ENCODE measurements at places on chromosomes 6 and 20. TPM values are rescaled to one million over a fixed set of nuclear protein-coding genes. Genes with fewer than 3 reads are reported as not detected.

- H3K27ac ChIP-seq: peak overlapping the region; percentile 81
- peaks cover 44% of the 10 kb centered on the region for H3K4me1 ChIP-seq
- H3K36me3 ChIP-seq: no peaks in the 10 kb centered on the region
- no peak overlapping the region for H3K4me3 ChIP-seq
- no peak for DNase-seq
These were observed 95.4 kb upstream of the CEP85L start for GRCh38 chr6:118746825-118747174.

The TTLL9 gene
- not detected for total RNA-seq

The AMD1 gene
- total RNA-seq: 45.3 TPM

DNA sequence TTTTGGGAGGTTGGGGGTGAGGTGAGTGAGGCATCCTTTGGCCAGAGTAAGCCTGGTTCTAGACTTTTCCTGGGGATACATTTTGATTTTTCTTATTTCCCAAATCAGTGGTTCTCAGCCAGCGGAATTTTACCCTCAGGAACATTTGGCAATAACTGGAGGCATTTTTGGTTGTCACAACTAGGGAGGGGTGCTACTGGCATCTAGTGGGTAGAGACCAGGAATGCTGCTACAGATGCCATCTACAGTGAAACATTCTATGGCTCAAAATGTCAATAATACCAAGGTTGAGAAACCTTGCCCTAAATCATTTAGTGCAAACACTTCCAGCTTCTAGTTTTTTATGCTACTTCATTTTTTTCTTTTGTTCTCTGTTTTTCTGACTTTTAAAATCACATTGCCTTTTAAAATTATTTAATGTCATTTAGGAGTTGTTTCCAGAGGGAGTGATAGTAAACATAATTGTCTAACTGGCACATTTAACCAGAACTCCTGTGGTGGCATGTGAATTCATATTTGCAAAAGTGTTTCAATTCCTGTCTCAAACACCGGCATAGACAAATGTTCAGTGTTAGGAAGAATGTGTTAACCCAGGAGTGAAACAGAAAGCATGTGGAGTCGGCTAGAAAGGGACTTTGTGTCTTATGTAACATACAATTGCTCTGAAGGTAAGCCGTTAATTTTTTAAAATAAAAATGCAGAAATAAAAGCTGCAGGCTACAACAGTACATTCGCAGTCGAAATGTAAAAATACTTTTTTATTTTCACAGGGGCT lies 59.0 kb downstream of the QRSL1 start:
- no peak overlapping the region for H3K4me3 ChIP-seq
- H3K27me3 ChIP-seq: no peaks in the 10 kb centered on the region
- no peak for DNase-seq
- H3K36me3 ChIP-seq: no peaks in the 10 kb centered on the region
- H3K27ac ChIP-seq: no peak overlapping the region

The CAGE1 gene
- not detected for total RNA-seq

The HDAC2 gene
- 53.3 TPM for total RNA-seq

- H3K36me3 ChIP-seq: no peaks in the 10 kb centered on the region
- no peak overlapping the region for H3K4me3 ChIP-seq
- H3K4me1 ChIP-seq: no peaks in the 10 kb centered on the region
These were observed 289.9 kb downstream of the CD109 start for GRCh38 chr6:73985891-73986290.

DNA sequence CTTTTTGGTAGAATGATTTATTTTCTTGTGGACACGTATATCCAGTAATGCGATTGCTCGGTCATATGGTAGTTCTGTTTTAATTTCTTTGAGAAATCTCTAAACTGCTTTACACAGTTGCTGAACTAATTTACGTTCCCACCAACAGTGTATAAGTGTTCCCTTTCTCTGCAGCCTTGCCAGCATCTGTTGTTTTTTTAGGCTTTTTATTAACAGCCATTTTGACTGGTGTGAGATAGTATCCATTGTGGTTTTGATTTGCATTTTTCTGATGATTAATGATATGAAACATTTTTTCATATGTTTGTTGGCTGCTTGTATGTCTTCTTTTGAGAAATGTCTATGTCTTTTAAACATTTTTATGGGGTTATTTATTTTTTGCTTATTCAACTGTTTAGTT lies 196.7 kb downstream of the MOXD1 start:
- H3K36me3 ChIP-seq: no peaks in the 10 kb centered on the region
- no peak overlapping the region for H3K4me3 ChIP-seq
- H3K27ac ChIP-seq: no peak overlapping the region
- DNase-seq: no peak
- H3K4me1 ChIP-seq: no peaks in the 10 kb centered on the region

The VTA1 gene
- 46.9 TPM for total RNA-seq

GRCh38 chr20:33777816-33778215 lies 33.3 kb upstream of the CHMP4B start:
- H3K4me1 ChIP-seq: no peaks in the 10 kb centered on the region
- H3K4me3 ChIP-seq: no peak overlapping the region
- no peaks in the 10 kb centered on the region for H3K36me3 ChIP-seq
- no peak overlapping the region for H3K27ac ChIP-seq
- no peak for DNase-seq

The LZTS3 gene
- total RNA-seq: 7.0 TPM

GRCh38 chr6:31814677-31815024 lies 432 bp downstream of the HSPA1L start:
- H3K36me3 ChIP-seq: no peaks in the 10 kb centered on the region
- peak; percentile 95 for DNase-seq
- peaks cover 21% of the 10 kb centered on the region for H3K4me1 ChIP-seq
- H3K27ac ChIP-seq: peak overlapping the region; percentile 88
- H3K4me3 ChIP-seq: peak overlapping the region; percentile 76

- no peaks in the 10 kb centered on the region for H3K27me3 ChIP-seq
- no peak overlapping the region for H3K27ac ChIP-seq
These were observed 79.3 kb downstream of the SLC22A3 start for GRCh38 chr6:160427312-160428068.

DNA sequence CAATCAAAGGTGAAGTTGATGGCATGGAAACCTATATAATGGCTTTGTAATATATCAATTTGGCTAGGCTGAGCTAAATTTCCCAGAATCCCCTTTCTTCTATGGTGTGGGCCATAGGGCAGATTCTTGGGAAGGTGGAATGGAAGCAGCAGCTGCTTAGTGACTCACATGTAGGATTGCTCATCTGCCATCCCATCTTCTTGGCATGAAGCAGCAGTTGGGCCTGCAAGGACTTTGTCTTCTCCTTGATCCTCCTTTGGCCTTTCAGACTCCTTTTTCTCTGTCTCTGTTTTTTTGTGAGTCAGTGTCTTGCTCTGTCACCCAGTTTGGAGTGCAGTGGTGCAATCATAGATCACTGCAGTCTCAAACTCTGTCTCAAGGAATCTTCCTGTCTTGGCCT lies 52.6 kb upstream of the CEP162 start:
- H3K27ac ChIP-seq: no peak overlapping the region
- H3K4me3 ChIP-seq: no peak overlapping the region
- H3K4me1 ChIP-seq: no peaks in the 10 kb centered on the region
- H3K36me3 ChIP-seq: no peaks in the 10 kb centered on the region
- DNase-seq: no peak

DNA sequence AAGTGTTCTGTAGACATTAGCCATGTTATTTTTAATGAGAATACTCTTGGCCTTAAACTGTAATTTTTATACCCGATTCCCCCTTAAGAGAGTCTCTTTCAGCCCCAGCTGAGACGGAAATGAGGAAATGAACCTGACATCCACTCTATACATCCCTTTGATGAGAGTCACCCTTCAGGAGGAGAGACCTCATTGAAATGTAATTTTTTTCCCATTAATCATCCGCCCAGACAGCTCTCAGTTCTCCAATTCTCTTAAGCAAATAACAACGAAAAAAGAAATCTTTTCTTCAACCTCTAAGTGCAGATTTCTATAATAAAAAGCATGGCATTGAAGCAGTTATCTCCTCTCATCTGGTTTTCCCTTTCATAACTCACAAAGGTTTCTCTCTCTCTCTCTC lies 243.8 kb upstream of the PMEPA1 start:
- H3K27me3 ChIP-seq: no peaks in the 10 kb centered on the region
- H3K36me3 ChIP-seq: no peaks in the 10 kb centered on the region
- H3K27ac ChIP-seq: no peak overlapping the region

- no peak overlapping the region for H3K27ac ChIP-seq
- H3K4me1 ChIP-seq: no peaks in the 10 kb centered on the region
- no peak for DNase-seq
- H3K4me3 ChIP-seq: no peak overlapping the region
- H3K27me3 ChIP-seq: peaks cover 20% of the 10 kb centered on the region
- no peaks in the 10 kb centered on the region for H3K36me3 ChIP-seq
These were observed 12.8 kb downstream of the BHLHE23 start for GRCh38 chr20:62993856-62994494.

The LY6G6F gene
- not detected for total RNA-seq

DNA sequence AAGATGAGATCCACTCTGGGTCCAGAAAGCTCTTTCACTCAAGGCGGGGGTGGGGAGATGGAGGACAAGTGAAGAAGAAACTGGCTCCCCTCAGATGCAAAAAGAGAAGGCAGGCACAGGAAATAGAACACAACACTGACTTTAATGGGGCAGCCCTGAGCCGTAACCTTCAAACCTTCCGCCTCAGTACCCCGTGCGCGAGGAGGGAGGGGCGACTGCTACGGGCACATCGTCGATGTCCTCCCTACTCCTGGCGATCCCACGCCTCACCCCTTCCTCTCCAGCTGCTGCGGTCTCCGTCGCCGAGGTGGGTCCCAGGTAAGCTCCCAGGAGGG lies 3.9 kb downstream of the SPEF1 start:
- no peak overlapping the region for H3K27ac ChIP-seq
- DNase-seq: no peak
- H3K4me3 ChIP-seq: peak overlapping the region; percentile 62
- H3K36me3 ChIP-seq: no peaks in the 10 kb centered on the region
- peaks cover 6% of the 10 kb centered on the region for H3K4me1 ChIP-seq

DNA sequence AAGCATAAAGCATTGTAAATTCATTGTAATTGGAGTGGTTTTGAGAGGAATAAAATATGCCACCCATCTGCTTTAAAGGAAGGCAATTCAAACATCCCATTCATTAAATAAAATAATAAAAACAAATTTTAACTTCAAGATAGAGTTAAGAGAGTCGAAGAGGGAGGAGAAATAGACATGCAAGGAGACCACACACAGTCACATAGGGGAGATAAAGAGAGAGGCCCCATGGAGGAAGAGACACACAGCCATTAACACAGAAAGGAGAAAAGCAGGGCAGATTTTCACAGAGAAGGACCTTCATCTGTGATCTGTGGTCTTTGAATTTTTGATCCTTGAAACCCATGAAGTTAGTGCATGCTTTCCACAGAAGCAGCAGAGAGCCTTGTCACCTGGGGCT lies 214.3 kb upstream of the TCF21 start:
- no peak overlapping the region for H3K27ac ChIP-seq
- no peaks in the 10 kb centered on the region for H3K27me3 ChIP-seq
- no peaks in the 10 kb centered on the region for H3K36me3 ChIP-seq
- no peak for DNase-seq
- no peak overlapping the region for H3K4me3 ChIP-seq
- H3K4me1 ChIP-seq: no peaks in the 10 kb centered on the region

DNA sequence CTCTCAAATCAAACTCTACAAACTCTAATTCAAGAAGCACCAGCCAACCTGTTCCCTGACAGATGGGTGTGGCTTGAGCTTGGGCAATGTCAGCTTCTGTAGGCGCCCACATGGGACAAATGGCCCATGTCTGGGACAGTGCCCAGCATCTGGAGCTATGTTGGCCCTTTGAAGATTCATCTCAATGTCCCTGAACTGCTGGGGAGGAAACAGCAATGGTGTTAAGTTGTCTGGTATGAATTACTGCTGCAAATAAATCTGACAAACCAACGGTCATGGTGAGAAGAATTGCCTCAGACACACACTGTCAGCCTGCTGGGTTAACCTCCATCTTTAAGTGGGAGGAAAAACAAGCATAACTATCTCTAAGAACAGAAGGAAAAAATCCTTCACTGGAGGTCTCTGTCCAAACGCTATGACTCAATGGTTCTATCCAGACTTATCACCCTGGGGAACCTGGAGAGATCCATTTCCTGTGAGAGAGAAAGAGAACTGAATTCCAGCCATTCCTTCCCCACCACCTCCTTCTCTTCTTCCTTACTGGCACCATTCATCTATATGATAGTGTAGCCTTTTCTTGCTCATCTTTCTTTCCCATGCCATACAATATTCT lies 274.9 kb downstream of the CDH26 start:
- no peaks in the 10 kb centered on the region for H3K4me1 ChIP-seq
- no peak for DNase-seq
- no peaks in the 10 kb centered on the region for H3K36me3 ChIP-seq
- H3K27me3 ChIP-seq: no peaks in the 10 kb centered on the region
- no peak overlapping the region for H3K4me3 ChIP-seq

- H3K4me3 ChIP-seq: no peak overlapping the region
- H3K27ac ChIP-seq: no peak overlapping the region
- DNase-seq: no peak
- no peaks in the 10 kb centered on the region for H3K27me3 ChIP-seq
These were observed 25.6 kb downstream of the L3MBTL1 start for GRCh38 chr20:43533060-43533459.

DNA sequence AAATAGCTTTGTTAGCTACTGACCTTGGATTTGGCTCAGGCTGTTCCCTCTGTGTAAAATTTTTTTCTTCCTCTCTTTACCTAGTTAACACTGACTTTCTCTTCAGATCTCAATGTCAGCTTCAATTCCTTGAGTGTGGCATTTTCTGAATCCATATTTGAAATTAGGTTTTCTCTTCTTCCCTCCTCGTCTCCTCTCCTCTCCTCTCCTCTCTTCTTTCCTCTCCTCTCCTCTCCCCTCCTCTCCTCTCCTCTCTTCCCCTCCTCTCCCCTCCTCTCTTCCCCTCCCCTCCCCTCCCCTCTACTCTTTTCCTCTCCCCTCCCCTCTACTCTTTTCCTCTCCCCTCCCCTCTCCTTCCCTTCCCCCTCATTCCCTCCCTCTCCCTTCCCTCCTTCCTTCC lies 453.3 kb downstream of the BMP2 start:
- H3K27ac ChIP-seq: no peak overlapping the region
- H3K27me3 ChIP-seq: no peaks in the 10 kb centered on the region
- no peak overlapping the region for H3K4me3 ChIP-seq
- no peaks in the 10 kb centered on the region for H3K36me3 ChIP-seq
- no peak for DNase-seq
- H3K4me1 ChIP-seq: no peaks in the 10 kb centered on the region

DNA sequence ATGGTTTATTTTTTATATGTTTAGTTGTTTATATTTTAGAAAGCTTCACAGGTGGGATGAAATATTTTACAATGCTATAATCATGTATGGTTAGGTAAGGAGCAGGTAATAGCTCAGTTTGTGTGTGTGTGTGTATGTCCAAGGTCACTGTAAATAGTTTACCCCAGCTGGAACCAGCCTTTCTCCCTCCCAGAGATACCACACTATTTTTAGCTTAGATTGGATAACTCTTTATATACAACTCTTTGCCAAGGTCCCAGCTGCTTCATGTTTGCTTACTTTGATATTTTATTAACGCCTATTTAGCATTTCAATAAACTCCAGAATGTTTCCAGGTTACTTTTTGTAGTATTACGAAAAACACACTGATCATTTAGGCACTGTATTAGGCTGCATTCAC lies 1.8 kb upstream of the PEX7 start:
- no peaks in the 10 kb centered on the region for H3K36me3 ChIP-seq
- peaks cover 11% of the 10 kb centered on the region for H3K4me1 ChIP-seq
- H3K27ac ChIP-seq: peak overlapping the region; percentile 99
- H3K4me3 ChIP-seq: no peak overlapping the region
- no peak for DNase-seq

Measured in psoas muscle (tissue), 8 donors.